ENCODE measurements at places on chromosomes 7 and 10.

- DNase-seq: no peak
Measured at GRCh38 chr7:155141562-155141961, 71.4 kb downstream of the HTR5A start.

DNA sequence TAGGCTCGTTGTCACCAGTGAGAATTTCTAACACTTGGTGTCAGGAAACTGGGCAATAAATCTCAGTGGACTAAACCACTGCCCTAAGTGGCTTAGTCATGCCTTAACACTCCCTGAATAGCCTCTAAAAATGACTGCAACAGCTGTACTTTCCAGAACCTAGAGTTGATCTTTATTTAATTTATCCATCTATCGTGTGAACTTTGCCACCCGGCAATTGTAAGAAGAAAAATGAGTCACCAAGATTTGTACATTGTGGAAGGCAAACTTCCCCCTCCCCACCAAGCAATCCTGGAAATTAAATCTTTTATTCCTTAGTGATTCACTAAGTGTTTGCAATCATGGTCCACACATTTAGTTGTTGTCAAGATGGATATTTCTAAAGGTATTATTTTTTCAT lies 47.1 kb downstream of the NXPH1 start:
- no peak for DNase-seq

DNA sequence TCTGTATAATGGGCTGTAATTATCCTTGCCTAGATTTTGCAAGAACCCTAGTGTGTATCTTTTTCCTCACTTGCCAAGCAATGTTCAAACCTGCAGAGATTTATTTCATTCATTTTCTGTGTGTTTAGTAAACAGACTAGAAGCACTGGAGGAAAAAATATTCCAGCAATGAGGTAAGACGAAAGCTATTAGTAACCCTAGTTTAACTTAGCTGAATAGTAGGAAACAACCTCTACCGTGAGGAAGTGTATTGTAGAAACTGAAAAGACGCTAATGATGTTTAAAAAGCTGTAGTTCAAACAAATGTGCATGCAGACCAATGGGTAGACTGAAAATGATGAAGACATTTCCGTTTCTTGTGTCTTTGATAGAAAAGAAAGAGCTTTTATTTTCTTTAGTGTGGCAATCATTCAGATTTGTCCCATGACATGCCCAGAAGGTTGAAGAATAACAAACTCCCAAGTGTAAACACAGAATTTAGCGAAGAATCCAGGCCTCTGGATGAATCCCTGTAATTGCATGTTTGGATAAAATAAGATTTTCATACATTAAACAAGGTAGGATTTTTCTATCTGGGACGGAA lies 20.7 kb downstream of the CAV1 start:
- no peak for DNase-seq

DNA sequence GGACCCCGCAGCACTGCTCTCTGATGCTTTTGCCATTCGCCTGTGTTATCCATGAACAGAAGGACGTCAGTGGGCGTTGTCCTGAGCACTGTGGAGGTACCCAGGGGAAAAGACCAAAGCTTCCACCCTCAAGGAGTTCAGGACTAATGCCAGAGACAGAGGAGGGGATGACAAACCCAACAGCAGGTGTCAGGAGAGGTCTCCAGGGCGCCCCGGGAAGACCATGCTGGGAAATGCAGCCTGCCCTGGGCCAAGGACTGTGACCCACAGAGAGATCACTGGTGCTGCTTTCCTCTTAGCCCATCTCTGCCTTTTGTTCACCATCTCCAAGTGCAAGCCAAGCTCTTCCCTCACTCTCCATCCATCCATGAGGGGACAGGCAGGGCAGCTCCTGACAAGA lies 166.8 kb upstream of the PFKP start:
- DNase-seq: no peak

GRCh38 chr10:110218632-110219031 lies 11.2 kb downstream of the MXI1 start:
- DNase-seq: no peak

GRCh38 chr7:5470167-5470532 lies 46.5 kb upstream of the TNRC18 start:
- DNase-seq: no peak

GRCh38 chr7:1511444-1512422 lies 7.5 kb upstream of the INTS1 start:
- no peak for DNase-seq

- no peak for DNase-seq
Measured at GRCh38 chr10:131231965-131232541, 79.5 kb downstream of the TCERG1L start.

DNA sequence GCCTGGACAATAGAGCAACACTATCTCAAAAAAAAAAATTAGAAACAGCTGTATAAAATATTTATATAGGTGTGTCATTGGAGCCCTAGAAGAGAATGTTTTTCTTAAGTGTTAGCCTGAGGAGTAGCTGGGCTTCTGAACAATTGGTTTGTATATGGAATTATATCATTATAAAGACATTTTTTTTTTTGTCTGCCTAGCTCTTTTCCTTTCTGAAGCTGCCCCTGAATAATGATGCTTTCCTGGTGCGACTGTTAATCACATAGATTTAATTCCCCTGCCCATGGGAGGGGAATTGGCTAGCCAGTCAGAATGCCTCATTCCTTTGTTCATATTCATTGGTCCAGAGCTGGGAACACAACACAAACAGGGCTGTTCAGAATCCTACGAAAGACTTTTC lies 13.9 kb upstream of the ABCC2 start:
- no peak for DNase-seq

- DNase-seq: peak; percentile 84
Measured at GRCh38 chr7:43648473-43649406, 65.8 kb downstream of the STK17A start.
